ENCODE measurements at places on chromosomes 3 and 15.

DNA sequence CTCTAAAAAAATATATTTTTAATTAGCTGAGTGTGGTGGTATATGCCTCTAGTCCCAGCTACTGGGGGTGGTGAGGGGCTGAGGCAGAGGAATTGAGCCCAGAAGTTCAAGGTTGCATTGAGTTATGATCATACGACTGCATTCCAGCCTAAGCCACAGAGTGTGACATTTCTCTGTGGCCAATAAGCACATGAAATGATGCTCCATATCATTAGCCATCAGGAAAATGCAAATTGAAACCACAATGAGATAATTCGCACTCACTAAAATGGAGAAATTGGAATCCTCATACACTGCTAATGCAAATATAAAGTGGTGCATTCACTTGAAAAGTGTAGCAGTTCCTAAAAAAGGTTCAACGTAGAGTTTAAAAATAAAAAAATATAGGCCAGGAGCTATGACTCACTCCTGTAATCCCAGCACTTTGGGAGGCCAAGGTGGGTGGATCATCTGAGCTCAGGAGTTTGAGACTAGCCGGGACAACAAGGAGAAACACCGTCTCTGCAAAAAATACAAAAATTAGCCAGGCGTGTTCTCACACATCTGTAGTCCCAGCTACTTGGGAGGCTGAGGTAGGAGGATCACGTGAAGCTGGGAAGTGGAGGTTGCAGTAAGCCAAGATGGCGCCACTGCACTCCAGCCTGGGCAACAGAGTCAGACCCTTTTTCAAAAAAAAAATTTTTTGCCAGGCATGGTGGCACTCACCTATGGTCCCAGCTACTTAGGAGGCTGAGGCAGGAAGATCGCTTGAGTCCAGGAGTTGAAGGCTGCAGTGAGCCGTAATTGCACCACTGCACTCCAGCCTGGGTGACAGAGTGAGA, 35.2 kb downstream of the IFT122 start:
- no peak for DNase-seq

DNA sequence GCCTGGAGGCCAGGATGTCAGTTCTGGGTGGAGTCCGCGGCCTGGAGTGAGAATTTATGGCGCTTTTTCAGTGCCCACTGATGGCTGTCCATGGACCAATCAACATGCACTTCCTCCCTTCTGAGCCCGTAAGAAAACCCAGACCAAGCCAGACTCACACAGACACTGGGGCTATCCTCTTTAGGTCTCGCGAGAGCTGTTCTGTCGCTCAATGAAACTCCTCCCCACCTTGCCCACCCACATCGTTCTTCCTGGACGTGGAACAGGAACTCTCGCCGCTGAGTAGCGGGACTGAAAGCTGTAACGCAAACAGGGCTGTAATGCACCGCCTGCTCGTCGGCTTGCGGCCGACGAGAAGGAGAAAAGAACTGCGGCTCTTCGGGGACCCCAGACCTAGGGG, 833.0 kb upstream of the CADM2 start:
- DNase-seq: no peak

- DNase-seq: no peak
Observed at GRCh38 chr3:177329854-177330253, 132.6 kb upstream of the TBL1XR1 start.

DNA sequence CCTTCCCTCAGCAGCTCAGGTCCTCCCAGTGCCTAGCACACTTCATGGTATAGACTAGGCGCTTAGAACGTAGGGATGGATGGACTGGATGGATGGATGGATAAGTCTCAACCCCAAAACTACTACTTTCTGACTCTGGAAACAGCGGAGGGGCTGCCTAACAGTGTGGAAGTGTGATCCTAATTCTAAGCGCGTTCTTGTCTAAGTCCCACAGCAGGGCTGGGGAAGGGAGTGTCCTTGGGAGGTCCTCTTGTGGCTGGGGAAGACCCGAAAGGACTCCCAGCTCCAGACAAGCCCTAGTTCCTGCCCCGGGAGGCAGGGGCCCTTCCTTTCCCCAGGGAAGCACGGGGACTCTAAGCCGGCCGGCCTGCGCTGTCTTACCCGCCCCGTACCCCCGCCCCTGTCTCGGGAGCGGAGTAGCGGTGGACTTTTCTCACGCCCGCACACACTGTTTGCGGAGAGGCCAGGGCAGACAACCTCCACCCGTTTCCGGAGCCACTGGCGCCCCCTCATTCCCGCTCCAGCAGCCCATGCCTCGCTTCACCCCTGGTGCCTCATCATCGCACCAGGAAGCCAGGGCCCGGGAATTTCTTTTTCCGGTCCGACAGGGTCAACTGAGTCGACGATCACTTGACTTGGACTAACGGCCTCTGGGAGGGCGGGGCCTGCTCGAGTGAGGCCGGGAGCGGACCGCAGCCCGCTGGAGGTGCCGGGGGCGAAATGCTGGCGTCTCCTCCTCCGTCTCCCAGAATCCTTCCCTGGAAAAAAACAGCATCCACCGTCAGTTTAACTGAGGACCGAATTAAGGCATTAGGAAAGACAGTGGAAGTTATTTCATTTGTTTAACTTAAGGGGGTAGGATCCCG, 133.3 kb downstream of the TBC1D2B start:
- peak; percentile 33 for DNase-seq

GRCh38 chr3:195544634-195545033, 1.5 kb upstream of the PPP1R2 start:
- DNase-seq: no peak

GRCh38 chr15:73388256-73388781, 19.6 kb upstream of the HCN4 start:
- no peak for DNase-seq

DNA sequence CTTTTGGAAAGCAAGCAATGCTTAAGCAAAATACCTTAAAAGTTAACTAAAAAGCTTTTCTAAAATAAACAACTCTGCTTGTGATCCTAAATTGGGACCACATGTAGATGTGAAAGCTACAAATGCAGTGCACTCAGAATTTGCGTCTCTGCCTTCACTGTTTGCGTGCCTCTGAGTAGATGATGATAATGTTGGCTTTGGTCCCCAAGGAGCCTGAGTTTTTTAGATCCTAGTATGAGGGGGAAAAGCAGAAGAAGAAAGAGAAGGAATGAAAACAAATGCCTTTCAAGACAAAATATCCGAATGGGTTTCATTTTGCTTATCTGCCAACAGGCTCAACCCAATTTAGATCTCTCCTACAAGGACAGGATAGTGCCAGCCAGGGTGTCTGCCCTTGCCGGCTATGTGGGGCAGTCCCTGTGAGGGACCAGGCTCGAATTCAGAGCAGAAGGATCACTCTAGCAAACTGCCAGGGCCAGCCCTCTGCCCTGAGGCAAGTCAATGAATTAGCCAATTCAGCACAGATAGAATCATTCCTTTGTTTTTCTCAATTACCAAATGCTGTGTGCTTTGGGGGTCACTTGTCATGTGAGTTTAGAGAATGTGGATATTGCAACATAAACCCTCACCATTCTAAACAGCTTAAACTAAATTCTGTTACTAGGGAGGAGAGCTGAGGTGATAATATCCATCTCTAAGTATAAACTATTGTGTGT, 28.5 kb downstream of the SCG5 start:
- no peak for DNase-seq

DNA sequence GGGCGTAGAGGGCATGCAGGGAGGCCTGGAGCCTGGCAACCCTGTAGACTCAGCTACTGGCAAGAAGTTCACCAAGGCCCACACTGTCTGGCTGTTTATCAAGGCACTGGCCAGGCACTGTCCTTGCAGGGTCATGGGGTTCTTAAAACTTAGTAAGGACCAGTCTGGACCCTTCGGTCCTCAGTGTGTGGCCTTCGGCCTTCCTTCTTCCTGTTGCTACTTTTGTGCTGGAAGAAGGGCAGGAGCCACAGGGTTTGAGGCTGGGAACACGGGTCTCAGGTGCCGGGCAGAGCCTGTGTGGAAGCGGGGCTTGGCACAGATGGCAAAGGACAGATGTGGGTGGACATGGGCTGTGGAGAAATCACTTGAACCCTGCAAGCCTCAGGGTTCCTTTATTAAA, 76.6 kb downstream of the SNRK start:
- DNase-seq: no peak

DNA sequence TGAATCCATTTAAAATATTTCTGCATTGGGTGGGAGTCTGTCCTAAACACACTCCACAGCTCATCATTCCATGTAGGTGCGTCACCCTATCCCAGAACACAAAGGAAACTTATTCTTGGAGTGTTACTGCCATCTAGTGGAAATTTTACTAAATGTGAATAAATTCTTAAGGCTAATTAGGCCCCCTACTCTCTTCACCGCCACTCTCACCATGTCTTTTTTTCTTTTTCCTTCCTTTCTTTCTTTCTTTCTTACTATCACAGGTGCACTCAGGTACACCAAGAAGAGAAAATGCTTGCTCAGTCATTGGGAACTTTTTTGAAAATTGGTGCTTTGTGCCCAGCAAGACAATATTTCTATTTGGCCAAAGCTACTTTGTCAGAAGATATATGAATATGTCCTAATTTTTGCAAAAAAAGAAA, 26.4 kb upstream of the ATP8B4 start:
- no peak for DNase-seq

DNA sequence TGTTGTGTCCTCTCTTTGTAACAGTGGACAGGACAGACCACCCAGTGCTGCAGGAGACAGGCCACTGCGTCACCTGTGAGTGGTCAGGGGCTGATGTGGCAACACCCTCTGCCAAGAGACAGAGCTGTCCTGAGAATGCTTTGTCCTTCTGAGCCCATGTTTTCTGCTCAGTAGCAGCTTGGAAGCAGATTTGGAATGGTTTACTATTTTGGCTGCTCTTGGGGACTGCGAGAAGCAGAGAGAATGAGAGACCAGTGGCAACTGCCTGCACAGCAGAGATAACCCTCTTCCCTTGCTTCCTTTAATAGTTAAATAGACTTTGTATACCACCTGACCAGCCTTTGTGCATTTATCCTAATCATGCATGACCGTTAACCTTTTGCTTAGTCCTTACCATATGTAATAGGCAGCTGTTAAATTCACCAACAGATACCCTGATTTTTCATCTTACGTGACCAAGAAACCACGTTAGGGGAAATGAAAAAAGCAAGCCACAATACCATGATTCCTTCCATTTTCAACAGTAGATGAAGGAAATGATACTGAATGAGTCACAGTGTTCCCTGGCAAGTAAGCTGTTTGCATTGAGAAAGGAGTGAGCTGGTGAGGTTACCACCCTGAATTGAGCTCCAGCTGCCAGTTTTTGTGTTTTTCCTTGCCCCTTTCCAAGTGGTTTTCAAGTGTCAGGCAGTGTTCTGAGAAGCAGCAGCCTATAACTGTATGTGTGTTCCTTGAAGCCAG, 35.5 kb downstream of the B3GALNT1 start:
- peak; percentile 11 for DNase-seq

DNA sequence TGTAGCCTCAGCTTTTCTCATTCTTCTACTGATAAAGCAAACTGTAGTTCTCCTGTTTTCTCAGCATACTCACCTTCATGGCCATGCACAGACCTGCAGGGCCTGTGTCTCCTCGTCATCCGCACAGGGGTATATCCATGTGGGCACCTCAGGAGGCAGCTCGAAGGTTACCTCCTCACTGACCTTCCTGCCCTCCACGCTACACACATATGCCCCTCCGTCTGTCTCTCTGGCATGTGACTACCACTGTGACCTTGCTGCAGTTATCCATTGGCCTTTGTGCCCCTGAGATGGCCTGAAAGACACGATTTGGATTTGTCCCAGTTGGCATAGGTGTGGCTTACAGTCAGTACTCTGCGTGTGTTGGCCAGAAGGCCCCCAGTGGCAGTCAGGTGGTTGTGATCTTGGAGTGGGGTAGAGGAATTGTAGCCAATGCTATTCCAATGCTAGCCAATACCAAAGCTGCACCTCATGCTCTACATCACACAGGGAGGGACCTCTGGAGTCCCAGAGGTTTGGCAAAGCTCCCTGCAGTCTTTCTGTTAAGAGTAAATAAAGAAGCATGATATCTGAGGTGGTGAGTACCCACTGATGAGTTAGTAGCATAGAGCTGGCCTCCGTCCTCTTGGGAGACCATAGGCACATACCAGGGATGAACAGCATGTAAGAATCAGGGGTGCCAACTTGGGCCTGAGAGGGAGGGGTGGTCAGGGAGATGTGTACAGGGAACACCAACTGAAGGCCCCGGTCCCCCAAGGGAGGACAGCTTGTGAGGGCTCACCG, 143.4 kb downstream of the EEFSEC start:
- DNase-seq: no peak

DNA sequence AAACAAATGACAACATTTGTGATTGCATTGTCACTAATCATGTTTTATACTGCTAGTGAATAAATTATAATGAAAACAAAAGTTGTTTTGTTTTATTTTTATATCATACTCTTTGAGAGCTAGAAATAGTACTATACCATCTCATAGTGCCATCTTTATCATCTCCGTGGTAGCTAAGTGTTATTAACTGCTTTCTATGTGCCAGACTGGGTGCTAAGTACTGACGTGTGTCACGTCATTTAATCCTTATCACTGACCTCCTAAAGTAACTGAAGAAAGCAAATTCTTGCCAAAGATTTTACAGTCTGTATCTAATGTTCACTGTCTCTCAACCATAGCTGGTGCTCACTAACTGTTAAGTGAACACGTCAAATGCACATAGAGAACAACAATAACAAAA, 99.5 kb upstream of the CNTN3 start:
- DNase-seq: no peak

GRCh38 chr3:182142928-182143327, 431.2 kb downstream of the SOX2 start:
- DNase-seq: no peak

DNA sequence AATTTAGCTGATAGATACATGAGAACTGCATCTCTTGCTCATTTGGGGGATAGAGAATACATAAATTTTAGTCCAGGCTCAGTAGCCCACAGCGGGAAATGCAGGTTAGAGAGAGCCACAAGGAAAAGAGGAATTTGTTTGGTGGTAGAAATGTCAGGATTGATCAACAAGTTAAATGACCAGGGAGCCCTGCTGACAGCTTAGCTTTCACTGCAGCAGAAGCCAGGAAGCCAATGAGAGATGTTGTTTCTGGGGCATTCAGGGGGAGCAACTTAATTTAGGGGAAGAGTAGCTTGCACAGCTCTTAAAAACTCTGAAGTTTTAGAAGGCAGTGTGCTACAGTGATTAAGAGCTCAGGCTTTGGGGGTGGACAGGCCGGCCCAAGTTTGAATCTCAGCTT, 22.7 kb downstream of the ARHGEF26 start:
- no peak for DNase-seq

GRCh38 chr15:32893421-32893820, 175.6 kb downstream of the GREM1 start:
- DNase-seq: no peak

GRCh38 chr3:102141928-102142239, 292.6 kb downstream of the NFKBIZ start:
- no peak for DNase-seq

GRCh38 chr3:115348951-115349745, 202.1 kb upstream of the ZBTB20 start:
- no peak for DNase-seq

DNA sequence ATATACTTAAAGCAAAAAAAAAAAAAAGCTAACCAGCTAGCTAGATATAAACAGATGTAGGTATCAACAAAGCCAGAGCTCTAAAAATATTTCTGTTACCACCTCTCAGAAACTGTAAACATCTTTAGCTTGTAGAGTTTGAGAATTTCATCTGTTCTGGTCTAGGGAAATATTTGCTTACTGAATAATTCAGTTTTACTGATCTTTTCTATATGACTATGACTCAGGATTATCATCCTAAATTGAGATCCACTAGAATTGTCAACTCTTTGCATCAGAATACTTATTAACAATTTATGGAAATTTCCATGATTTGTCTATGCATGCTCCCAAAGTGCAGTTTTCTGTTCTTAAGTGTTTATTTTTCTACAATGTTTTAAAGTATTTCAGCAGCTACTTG, 517.3 kb downstream of the DIPK2A start:
- no peak for DNase-seq

GRCh38 chr15:63860555-63860954, 26.8 kb upstream of the HERC1 start:
- DNase-seq: no peak
